Left renal cortex interstitium (tissue), 4 donors: ENCODE measurements at places on chromosomes 6 and 20. TPM values are rescaled to one million over a fixed set of nuclear protein-coding genes. Genes with fewer than 3 reads are reported as not detected.

NOTCH4 gene
- polyA plus RNA-seq = 30.8 TPM

GRCh38 chr6:118641042-118641441 lies 10.3 kb downstream of the CEP85L start:
- no peak for DNase-seq

DNA sequence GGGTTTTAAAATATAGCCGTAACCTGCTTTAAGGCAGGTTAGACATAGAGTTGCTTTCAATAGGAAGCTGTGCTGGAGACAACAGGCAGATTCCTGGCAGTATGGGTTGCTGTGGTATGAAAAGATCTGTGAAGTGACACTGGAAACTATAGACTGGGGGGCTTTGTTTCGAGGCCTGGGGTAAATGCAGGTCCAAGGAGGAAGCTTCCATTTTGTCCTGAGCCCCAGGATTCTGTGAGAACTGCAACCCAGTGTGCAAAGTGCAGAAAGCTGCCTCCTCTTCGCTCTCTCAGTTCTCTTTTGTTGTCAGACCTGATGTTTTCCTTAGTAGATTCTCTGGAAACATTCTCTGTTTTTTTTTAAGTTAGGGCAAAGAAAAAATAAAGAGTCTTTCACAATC lies 86.9 kb downstream of the LYRM4 start:
- no peak for DNase-seq

DNA sequence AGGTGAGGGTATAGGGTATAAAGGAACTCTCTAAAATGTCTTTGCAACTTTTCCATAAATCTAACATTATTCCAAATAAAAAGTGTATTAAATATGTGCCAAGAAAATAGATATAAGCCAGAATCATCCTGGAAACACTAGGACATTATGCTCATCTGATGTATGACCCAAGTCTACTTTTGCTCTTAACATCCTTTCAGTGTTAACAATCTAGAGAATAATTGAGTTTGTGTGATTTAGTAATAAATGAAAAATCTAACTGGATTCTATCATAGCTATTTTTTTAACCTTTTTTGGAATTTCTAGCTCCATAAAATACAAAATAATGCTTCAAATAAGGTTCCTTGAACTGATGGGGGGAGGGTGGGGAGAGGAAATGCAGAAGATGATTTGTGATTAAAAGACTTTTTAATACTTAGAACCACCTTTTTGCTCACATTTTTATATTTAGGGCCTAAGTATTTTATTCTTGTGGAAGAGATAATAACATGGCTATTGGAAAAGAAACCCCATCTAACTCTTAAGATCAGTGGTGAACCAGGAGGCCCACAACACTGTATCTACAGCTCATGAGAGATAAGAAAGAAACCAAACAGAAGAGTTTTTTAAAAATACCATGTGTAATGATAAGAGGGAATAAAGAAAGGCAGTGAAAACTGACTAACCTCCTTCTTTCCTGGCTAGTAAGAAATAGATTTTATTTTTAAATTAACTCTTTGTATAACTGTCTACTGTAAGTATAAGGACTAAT lies 68.5 kb downstream of the PDSS2 start:
- no peak for DNase-seq

DNA sequence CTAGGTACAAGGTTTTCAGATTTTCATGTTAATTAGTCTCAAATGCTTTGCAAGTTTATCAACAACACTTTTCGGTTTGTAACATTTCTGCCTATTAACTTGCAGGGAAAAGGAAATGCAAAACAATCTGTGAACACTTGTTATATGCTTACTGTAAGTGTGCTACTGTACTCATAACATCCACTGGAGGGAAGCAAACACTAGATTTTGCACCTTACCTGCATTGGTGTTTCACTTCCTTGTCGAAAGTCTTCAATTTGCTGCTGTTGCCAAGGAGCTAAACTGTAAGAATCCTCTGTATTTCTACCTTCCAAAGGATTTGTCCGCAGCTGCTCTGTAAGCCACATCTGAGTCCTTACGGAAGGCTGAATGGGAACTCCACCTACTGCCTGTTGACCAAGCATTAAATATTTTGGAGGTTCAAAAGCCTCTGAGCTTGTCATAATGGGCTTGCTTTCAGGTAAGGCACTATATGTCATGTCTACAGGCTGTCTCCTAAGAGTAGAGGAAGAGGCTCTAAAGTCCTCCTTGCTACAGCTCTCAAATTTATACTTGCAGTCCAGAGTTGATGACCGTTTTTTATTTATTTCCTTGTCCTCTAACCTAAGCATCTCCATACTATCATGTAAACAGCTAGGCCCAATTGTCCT lies 17.3 kb downstream of the PLN start:
- DNase-seq = no peak
